ENCODE measurements at places on chromosomes 7 and 10.
A peak's percentile ranks its signal among the peaks of the same experiment; 100 is the strongest.

DNA sequence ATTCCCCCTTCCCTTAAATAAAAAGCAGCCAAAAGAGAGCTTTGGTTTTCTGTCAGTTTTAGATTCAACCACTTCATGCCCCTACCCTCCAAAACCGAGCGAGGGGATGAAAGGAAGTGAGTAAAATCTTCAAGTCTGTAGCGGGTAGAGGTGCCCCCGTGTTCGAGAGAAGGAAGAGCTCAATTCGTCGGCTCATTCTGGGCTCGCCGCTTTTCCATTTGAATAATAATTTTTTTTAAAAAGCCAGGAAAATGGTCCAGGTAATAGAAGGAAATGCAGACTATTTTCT is 436.2 kb upstream of the GALNT17 start:
- DNase-seq = peak; percentile 26

DNA sequence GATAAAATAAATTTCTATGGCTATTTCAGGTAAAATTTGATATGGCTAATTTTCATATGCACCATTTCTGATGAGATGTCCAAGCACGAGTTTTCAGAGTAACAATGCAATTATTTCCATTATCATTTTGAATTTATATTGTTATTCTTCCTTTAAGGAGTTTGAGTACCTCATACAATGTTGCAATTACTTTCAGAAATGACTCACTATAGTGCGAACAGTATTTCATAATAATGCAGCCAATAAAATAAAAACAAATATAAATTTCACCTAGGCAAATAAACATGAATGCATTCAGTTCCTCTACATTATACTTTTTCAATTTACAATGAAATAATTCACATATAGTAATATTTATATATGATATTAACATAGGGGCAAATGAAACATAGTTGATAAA is 78.8 kb upstream of the LRRN3 start:
- no peak for DNase-seq

DNA sequence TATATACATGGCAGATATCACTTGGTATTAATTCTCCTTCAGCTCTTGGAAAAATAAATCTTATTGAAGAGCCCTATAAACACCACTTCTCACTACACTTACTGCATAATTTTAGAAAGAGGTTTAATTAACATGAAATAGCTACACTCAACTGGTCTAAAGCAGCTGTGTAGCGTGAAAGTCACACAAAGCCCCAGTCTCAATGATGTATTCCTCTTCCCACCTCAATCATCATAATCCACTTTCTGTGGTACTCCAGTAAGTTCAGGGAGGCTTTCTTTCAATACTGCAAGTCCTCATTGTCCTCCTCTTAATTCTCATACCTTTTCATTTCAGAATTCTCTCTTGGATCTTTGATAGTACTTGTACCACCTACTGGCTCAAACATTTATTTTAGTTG is 688.0 kb downstream of the CNTNAP2 start:
- DNase-seq = no peak

DNA sequence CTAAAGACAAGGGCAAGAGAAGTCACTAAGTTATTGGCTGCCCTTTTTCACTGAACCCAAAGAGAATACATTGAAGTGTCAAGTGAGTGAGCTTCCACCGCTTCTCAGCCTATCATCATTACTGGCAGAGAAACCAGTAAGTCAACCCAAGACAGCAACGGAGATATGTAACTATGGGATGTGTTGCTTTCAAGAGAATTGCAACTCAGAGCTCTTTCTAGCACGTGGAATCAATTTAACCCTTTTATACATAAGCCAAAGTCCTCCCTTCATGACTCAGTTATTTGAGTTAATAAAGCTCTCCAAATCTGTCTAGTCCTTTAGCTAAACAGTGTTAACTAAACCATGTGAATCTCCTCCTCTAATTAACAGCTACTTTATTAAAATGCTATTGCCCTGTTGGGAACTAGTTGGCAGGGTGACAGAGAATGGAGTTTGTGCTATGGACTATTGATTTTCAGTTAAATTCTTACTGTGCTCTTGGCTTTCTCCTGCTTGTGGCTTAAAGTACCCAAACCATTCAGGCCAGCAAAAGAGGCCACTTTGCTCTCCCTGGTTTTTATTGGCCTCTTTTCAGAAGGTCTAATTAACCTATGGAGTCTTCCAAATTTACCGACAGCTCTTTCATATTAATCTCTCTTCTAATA is 287.7 kb downstream of the NRG3 start:
- no peak for DNase-seq

DNA sequence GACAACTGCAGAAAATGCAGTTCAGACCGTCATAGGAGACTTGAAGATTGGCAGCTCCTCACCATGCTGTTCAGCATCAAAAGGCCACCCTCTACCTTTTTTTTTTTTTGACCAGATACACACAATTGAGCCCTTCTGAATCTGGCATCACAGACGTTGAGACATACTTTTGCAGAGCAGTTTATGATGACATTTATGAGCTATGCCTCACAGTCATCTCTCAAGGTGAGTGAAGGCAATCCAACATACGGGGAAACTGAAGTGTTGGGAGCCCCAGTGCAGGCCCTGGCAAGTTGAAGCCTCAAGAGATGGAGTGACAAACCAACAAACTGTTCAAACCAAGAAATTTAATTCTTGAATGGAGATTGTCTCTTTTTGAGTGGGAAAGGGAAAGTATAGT is 83.6 kb upstream of the DLX6 start:
- no peak for DNase-seq

GRCh38 chr10:124066781-124067714 is 26.4 kb downstream of the CHST15 start:
- DNase-seq = no peak

GRCh38 chr7:13852281-13852968 is 137.0 kb downstream of the ETV1 start:
- peak; percentile 34 for DNase-seq

GRCh38 chr10:32166365-32166764 is 110.1 kb upstream of the KIF5B start:
- no peak for DNase-seq

GRCh38 chr7:37425498-37425897 is 23.2 kb downstream of the ELMO1 start:
- no peak for DNase-seq

GRCh38 chr7:17598846-17599245 is 300.4 kb downstream of the AHR start:
- DNase-seq = no peak

DNA sequence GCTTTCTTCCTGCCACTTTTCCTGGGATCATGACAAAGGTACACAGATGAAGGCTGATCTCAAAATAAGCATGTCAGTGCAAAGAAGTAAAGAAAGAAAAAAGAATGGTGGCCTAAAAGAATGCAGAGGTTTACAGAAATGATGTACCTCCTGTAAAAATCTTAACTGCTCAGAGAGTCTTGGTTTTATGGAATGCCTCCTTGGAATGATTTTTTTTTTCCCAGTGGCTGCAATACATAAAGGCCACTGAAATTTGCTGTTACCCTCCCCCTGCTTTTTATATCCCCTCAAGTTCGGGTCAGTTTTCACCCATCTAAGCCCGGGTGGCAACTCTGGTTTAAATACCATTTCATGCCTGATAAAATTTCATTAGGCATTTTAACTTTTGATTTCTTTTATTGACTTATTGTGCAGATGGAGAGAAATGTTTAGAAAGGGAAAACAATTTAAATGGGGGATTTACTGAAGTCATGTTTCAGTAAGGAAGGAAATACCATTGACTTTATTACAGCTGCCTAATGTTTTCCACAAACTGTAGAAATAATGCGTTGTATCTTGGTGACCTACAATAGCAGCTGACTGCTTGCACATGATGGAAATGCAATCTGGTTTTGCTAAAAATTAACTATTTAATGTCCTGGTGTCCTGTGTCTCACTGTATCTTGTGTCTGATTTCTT is 102.5 kb downstream of the SAMD9 start:
- DNase-seq = no peak

All from activated CD4-positive, alpha-beta T cell treated with anti-CD3 and anti-CD28 coated beads, Interleukin-2, Interleukin-6, amounts not matched to agents 100 ng/mL and 50 ng/mL, durations not matched to agents 16 hours and 8 hours (primary cell).